ENCODE measurements at places on chromosomes 5 and 9.
A peak's percentile ranks its signal among the peaks of the same experiment; 100 is the strongest.

- peaks cover 50% of the 10 kb centered on the region for H3K4me1 ChIP-seq
- H3K36me3 ChIP-seq: peaks cover 11% of the 10 kb centered on the region
- no peak overlapping the region for H3K4me3 ChIP-seq
- DNase-seq: no peak
These were observed 27.8 kb downstream of the TNPO1 start for GRCh38 chr5:72844218-72844603.

- no peaks in the 10 kb centered on the region for H3K4me1 ChIP-seq
- H3K27ac ChIP-seq: no peak overlapping the region
- DNase-seq: no peak
These were observed 20.3 kb downstream of the EXOC3 start for GRCh38 chr5:463301-463700.

DNA sequence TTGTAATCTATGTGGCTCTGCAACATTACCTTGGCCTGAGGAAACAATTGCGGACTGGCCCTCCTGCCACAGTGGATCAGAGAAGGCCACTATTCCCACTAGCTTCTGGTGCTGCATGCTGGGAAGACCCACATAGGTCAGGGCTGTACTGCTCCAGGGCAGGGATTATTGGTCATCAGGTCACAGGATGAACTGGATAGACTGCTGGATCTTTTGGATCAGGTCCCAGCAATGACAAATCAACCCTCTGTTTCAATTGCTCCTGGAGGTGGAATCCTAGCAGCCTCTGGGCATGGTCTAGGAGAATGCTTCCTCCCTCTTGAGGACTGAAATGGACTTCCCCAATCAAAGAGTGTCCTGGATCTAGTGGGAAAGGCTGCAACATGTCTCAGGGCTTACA, 66.7 kb upstream of the PHF24 start:
- peaks cover 46% of the 10 kb centered on the region for H3K27me3 ChIP-seq
- H3K4me3 ChIP-seq: no peak overlapping the region
- H3K4me1 ChIP-seq: no peaks in the 10 kb centered on the region
- no peak overlapping the region for H3K27ac ChIP-seq

- no peaks in the 10 kb centered on the region for H3K36me3 ChIP-seq
- no peak overlapping the region for H3K4me3 ChIP-seq
- peaks cover 27% of the 10 kb centered on the region for H3K4me1 ChIP-seq
- DNase-seq: no peak
- H3K27ac ChIP-seq: no peak overlapping the region
- H3K27me3 ChIP-seq: peaks cover 17% of the 10 kb centered on the region
These were observed 246.4 kb downstream of the PSAT1 start for GRCh38 chr9:78543353-78543752.

DNA sequence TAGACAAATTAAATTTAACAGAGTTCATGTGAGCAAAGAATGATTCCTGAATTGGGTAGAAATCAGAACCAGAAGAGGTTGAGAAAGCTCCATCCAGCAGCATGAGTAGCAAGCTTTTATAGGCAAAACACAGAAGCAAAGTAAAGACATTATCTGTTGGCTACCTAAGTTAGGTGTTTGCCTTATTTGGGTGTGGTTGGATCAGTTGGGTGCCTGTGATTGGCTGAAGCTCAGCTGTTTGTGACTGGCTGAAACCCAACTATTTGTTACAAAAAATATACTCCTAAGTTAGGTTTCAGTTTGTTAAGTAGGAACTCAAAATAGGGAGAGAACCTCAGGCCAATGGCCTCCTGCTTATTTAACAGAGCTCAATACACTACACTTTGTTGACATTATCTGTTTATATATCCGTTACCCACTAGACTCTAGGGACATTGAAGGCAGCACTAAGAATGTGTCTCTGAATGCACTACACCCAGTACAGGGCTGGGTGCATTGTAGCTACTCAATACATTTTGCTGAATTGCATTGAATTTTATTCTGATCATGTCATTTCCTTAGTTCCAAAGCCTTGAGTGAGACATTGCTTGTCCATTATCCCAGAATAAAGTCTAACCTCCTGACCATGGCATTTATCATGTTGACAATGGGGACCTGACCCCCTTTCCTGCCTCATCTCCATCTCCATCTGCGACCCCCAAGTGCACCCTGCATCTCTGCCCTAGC, 98.7 kb downstream of the CCDC192 start:
- H3K4me1 ChIP-seq: no peaks in the 10 kb centered on the region
- no peaks in the 10 kb centered on the region for H3K36me3 ChIP-seq
- DNase-seq: no peak
- H3K27me3 ChIP-seq: no peaks in the 10 kb centered on the region
- no peak overlapping the region for H3K27ac ChIP-seq
- no peak overlapping the region for H3K4me3 ChIP-seq

DNA sequence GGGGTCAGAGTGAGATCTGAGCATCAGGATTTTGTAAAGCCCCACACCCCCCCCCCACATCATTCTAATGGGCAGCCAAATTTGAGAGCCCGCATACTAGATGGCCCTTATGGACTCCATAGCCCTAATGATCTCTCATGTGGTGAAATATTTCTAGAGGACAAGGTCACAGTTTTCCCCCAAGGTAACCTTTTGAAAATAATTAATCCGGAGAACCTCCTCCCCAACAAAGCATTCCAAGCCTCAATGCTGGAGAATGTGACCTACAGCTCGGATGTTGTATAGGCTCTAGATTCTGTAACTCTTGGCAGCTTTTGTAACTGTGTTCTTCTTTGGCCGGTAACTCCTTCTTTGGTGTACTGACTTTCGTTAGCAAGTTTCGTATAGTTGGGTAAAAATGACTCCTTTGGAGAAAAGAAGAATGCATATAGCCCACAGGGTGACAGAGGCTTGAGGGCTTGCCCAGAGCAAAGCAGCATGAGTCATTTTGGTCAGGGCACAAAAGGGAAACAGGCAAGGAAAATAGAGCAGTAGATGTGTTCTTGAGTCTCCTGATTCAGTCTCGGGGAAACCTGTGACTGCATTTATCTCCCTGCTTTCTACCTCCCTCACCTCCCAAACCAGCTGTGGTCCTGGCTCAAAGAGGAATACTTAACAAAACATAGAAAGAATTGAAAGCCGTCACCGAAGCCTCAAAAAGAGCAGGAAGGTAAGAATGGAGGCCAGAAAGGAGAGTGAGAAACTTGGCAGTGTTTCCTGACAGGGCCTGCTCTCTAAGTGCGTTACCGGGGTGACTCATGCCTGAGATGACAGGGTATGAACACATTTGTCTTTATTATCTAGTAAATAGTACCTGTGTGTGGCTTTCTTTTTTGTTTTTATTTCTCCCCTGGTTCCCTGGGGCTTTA, 6.6 kb upstream of the XPA start:
- peak overlapping the region; percentile 91 for H3K27ac ChIP-seq
- no peak for DNase-seq
- H3K4me1 ChIP-seq: peaks cover 11% of the 10 kb centered on the region
- H3K4me3 ChIP-seq: peak overlapping the region; percentile 28
- H3K36me3 ChIP-seq: no peaks in the 10 kb centered on the region

DNA sequence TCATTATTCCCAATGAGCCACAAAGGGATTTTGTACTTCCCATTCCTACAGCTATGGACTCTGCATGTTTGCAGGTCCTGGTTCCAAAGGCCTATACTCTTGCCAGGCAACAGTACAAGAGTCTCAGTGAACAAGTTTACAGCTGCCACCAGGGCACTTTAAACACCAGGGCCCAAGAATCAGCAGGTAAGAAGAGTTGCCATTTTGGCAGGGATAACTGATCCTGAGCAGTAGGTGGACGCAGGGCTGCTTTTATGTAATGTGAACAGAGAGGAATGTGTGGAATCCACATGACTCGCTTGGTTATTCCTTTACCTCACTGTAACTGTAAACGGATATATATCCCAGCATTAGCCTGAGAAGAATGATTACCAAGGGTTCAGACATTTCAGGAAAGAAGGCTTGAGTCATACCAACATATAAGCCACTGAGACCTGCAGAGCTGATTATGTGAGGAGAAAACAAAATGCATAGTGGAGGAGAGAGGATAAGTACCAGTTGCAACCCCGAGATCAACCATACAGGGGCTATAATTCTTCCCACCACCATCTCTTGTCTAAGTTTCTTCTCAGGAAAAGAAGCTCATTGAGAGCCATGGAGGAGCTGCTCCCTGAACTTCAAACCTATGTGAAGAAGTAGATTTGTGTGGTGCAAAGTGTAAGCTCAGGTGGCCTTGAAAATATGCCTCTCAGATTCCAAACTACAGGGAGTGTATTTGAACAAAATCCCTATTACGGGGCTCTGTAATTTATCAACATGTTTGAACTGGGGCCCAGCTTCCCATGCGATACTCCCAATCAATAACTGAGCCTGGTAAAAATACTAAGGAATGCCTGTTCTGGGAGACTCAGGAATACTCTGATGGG, 24.6 kb downstream of the RAPGEF6 start:
- H3K4me1 ChIP-seq: no peaks in the 10 kb centered on the region
- no peaks in the 10 kb centered on the region for H3K27me3 ChIP-seq
- no peak overlapping the region for H3K27ac ChIP-seq
- peaks cover 3% of the 10 kb centered on the region for H3K36me3 ChIP-seq
- no peak overlapping the region for H3K4me3 ChIP-seq

- H3K4me3 ChIP-seq: no peak overlapping the region
- H3K27me3 ChIP-seq: no peaks in the 10 kb centered on the region
- DNase-seq: no peak
- peaks cover 4% of the 10 kb centered on the region for H3K4me1 ChIP-seq
- no peak overlapping the region for H3K27ac ChIP-seq
These were observed 52.8 kb downstream of the EXD3 start for GRCh38 chr9:137369911-137370764.

DNA sequence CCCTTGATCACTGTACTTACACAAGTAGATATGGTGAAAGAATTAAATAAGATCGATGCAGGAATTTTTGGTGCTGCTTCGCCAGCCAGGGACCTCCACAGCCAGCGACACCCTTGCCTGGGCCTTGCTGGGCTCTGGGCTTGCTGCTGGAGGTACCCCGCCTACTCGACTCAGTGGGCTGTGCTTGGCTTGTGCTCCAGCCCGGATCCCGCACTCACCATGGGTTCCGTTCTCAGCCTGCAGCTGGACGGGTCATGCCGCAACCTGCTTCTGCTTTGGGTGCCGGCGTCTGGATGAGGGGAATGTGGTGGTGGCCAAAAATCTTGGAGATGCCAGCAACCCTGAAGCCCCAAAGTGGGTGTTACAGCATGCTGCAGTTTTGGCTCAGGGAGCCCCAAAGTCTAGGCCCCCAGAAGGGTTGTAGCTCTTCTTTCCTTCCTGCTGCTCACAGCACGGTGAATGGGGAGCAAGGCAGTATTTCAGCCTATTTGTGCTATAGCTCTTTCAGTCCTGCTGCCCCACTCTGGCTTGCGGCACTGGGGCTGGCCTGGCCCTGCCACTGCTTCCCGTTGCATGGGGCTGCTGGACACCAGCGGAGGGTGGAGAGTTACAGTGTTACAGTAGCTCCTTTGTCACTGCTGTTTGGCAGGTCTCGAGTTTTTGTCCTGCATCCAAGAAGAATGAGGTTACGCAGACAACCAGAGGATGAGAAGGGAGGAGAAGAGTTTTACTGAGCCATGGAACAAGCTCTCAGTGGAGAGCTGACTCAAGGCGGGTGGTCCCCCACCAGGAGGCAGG, 48.0 kb downstream of the TARS1 start:
- no peak for DNase-seq
- H3K4me1 ChIP-seq: peaks cover 10% of the 10 kb centered on the region
- no peak overlapping the region for H3K27ac ChIP-seq
- no peaks in the 10 kb centered on the region for H3K27me3 ChIP-seq

GRCh38 chr5:152107220-152107619, 182.6 kb upstream of the GLRA1 start:
- H3K27ac ChIP-seq: no peak overlapping the region
- DNase-seq: no peak
- H3K4me3 ChIP-seq: no peak overlapping the region
- H3K36me3 ChIP-seq: no peaks in the 10 kb centered on the region
- no peaks in the 10 kb centered on the region for H3K4me1 ChIP-seq
- no peaks in the 10 kb centered on the region for H3K27me3 ChIP-seq

DNA sequence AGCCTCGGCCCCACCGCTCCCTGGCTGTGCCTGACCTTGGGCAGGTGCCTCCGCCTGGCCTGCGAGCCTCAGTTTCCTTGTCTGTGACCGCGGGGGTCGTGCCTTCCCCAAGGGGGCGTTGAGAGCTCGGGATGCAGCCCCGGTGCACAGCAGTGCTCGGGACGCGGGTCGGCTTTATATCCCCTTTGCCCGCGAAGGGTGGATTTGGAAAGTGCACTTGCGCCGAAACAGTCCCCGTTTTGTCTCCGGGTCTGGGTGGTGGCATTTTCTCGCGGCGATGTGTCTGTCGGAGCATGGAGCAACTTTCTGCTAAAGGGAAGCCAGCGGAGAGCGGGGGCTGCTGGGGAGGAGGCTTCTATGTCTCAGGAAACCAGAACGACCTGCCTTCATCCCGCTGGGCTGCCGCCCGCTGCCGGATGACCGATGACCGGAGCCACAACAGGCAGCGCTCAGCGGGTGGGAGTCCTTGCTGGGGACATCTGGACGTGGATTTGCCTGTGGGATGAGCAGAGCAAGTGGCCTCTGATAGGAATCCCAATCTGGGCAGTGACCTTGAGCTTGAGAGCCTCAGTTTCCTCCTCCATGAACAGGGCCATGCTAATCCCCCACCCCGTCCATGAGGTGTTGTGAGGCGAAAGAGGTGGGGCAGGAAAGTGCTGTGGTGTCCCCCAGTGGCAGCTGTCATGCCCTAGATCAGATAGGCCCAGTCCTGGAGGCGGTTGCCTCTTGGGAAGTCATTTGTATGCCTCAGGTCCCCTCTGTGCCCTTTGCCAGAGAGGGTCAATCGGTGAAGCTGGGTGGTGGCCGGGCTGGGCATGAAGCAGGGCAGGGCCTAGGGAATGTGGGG, 651 bp downstream of the HRH2 start:
- DNase-seq: no peak
- H3K27ac ChIP-seq: no peak overlapping the region
- H3K36me3 ChIP-seq: no peaks in the 10 kb centered on the region
- H3K27me3 ChIP-seq: peaks cover 82% of the 10 kb centered on the region
- peak overlapping the region; percentile 82 for H3K4me3 ChIP-seq

- H3K27me3 ChIP-seq: no peaks in the 10 kb centered on the region
- DNase-seq: no peak
- H3K4me3 ChIP-seq: no peak overlapping the region
- no peak overlapping the region for H3K27ac ChIP-seq
These were observed 38.9 kb upstream of the SLC6A3 start for GRCh38 chr5:1483856-1484729.

DNA sequence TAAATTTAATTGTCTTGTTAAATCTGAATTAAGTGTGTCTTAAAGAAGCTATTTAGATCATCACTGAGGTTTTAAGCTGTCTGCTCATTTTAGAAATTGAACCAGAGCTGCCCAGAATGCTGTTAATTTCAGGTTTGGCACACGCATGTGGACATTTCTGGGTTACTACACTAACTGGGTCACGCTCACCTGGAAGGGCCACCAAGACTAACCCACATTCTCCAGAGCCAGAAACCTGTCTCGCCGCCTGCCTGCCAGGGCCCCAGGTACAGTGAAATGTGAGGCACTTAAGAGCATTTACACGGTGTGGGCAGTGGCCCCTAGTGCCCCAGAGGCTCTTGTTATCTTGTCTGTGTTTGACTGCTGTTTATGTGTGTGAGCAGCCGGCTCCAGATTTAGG, 46.6 kb downstream of the ATP10B start:
- no peaks in the 10 kb centered on the region for H3K4me1 ChIP-seq
- H3K36me3 ChIP-seq: no peaks in the 10 kb centered on the region
